ENCODE measurements at places on chromosomes 5 and 9.

DNA sequence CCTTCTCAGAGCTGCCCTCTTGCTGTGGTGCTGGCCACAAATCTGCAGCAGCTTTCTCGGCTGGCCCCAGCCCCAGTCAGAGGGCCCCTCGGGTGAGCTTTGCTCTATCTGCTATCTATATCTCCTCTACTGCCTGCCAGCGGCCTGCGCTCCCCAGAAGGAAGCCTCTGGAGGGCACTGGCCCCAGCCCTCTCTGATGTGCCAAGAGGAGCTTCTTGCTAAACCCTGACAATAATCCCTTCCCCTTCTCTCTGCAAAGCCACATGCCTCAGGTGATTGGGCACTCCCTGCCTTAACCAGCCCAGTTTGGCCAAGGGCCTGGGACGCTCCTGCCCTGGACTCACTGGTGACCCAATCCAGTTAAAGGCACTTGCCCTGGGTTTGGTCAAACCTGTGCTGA, 42.7 kb downstream of the CAMK2A start:
- no peak for DNase-seq

DNA sequence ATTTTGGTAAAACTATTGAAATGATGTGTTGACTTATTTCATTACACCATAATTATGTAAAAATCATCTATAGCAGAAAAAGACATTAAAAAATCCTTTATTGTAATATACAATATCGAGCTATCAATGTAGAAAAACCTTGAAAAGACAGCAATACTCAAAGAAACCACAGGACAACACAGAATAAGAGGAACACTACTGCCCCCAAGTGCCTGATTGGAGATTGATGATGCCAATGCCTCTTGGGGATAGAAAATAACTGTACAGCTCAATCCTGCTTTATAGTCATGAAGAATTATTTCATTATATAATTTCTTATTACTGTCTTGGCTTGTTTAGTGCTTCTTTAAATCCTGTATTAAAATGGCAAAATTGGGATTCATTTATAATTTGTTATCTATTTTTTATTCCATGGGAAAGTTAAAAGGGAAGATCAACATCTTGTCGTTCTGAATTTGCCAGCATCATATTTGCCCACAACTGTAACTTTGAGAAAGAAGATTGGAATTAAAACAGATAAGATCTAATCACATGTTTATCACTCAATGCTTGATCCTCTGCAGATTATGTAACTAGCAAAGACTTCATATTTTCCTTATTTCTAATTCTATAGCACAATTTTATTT, 337.5 kb downstream of the CDH9 start:
- DNase-seq = peak; percentile 14

DNA sequence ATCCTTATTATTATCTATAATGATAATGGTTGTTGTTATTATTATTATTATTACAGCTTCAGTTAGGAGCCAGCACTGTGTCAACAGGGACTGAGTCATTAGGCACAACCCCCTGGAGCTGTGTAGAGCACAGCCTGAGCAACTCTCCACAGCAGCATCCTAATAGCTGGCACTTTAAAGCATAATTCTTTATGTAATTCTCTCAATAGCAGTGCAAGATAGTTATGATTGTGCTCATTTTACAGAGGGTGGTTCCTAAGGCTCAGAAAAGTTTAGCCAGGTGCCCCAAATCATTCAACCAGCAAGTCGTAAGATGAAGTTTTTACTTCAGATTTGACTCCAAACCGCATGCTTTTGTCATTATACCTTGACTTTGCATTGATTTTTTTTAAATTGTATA, 390.3 kb downstream of the ANXA1 start:
- DNase-seq = no peak

GRCh38 chr9:89789922-89790510, 185.2 kb downstream of the GADD45G start:
- DNase-seq = no peak

GRCh38 chr5:9015260-9015936, 530.5 kb downstream of the SEMA5A start:
- DNase-seq = no peak

DNA sequence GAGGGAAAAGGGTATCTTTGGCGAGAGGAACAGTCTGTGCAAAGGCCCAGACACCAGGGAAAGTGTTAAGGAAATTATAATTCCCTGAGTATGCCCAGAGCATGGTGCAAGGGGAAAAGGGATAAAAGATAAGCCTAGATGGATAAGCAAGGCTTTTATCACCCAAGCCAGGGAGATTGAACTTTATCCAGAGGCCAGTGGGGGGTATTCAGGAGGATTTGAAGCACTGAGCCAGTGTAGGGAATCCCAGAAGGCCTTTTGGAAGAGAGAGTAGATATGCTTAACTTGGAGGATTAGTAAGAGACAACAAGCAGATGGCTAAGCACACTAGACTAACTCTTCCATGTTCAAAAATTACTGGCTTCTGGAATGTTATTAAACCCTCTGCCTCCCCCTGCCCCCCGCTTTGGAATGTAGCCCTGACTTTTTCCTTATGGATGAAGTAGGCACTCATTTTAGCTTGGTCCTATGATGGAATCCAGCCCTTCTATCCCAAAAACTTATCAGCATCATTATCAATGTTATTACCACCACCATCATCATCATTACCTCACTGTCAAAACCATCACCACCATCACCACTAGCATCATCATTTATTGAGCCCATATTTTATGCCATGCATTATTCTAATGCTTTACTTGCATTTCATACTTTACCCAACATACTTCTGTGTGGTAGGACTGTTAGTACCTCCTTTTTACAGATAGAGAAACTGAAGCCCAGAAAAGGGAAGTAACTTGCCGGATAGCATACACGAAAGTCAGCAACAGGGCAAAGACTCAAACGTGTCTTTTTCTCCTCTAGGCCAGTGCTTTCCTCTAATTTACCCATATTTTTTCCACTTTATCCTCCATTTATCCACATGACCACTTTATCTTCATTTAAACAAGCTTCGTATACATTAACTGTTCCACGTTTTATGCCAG, 237.0 kb downstream of the PAPPA start:
- DNase-seq = peak; percentile 17

GRCh38 chr5:31987985-31988710, 186.0 kb downstream of the GOLPH3 start:
- DNase-seq = no peak

GRCh38 chr5:16889203-16889971, 46.7 kb downstream of the MYO10 start:
- DNase-seq = no peak

GRCh38 chr9:27391040-27391895, 94.3 kb upstream of the EQTN start:
- DNase-seq = no peak

DNA sequence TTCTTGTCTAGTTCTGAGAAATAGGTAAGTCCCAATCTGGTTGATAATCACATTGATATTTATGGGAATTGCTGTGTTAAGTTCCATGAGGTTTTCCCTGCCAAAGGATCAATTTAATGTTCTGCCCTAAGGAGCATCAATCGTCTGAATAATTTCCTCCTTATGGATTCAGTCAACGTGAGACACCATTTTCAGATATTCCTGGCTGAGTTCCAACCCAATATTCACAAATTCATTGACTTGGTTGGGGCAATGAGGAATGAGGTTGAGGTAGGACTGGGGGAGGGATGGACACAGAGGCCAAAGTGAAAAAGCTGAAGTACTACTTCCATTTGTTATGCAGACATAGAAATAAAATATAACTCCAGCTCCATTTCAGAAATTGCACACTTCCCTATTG, 99.1 kb downstream of the ZNF622 start:
- no peak for DNase-seq

GRCh38 chr9:11892401-11892800, 800.8 kb upstream of the TYRP1 start:
- no peak for DNase-seq

DNA sequence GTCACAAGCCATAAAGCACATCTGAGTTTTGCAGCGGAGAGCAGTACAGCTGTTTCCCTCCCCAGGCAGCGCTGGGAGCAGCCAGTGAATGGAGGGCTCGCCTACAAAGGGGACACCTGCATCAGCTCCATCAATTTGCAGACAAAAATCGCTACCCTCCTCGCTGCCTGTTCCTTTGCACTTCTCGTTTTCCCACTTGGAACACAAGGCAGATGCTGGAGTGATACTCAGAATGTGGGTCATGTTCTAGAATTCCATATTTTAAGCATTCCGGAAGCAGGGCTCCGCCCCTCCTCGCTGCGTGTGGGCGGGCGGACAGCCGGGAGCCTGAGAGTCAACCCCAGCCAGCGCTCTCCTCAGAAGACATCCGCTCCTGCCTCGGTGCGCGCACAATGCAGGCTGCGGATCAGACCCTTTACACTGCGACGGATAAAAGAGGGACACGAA, 92.1 kb downstream of the LMNB1 start:
- no peak for DNase-seq

DNA sequence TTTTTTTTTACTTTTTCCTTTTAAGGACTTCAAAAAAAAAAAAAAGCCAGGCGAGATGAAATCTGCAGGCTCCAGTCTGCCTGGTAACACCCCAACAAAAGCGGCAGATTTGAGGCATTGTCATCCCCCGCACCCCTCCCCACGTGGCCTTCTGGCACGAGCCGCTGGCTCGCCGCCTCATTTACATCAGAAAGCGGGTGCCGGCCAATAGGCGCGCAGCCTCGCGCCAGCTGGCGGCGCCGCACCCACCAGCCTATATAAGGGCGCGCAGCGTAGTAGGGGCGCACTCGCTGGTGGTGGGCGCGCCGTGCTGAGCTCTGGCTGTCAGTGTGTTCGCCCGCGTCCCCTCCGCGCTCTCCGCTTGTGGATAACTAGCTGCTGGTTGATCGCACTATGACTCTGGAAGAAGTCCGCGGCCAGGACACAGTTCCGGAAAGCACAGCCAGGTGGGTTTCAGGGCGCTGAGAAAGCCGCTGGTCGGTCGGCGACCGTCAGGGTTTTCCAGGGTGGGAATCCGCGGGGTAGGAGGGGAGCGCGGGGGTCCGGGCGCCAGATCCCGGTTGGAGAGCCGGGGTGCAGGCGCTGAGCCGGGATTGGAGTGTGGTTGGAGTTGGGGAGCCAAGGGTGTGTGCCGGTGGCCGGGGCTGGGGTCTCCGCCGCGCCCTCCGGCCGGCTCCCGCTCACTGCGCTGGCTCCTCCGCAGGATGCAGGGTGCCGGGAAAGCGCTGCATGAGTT, at the start of gene GADD45G:
GADD45G (plus strand) TSS at position 284 of the 736 bp plus-strand sequence; CDS start at position 394, 110 bp downstream.
- peak; percentile 99 for DNase-seq

GRCh38 chr9:90956026-90956810, 154.6 kb downstream of the SYK start:
- no peak for DNase-seq

- DNase-seq = no peak
Observed at GRCh38 chr9:18456624-18457237, 17.2 kb upstream of the ADAMTSL1 start.

DNA sequence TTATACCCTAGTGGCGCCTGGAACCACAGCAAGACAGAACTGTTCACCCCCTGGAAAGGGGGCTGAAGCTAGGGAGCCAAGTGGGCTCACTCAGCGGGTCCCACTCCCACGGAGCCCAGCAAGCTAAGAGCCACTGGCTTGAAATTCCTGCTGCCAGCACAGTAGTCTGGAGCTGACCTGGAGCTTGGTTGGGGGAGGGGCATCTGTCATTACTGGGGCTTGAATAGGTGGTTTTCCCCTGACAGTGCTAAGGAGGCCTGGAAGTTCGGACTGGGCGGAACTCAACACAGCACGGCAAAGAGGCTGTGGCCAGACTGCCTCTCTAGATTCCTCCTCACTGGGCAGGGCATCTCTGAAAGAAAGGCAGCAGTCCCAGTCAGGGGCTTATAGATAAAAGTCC, 19.5 kb downstream of the BTNL3 start:
- no peak for DNase-seq

- DNase-seq = peak; percentile 94
Observed at GRCh38 chr9:117704024-117704575, at the start of gene TLR4. Gene TLR4, plus strand, starts transcription at chr9:117704403. Its CDS starts 70 bp downstream, at chr9:117704473.

- DNase-seq = no peak
Observed at GRCh38 chr5:153988510-153988909, 50.2 kb downstream of the FAM114A2 start.

GRCh38 chr9:36143245-36143641, 6.7 kb downstream of the GLIPR2 start:
- no peak for DNase-seq

GRCh38 chr9:76573905-76574760, 115.2 kb downstream of the GCNT1 start:
- peak; percentile 32 for DNase-seq

- peak; percentile 93 for DNase-seq
Observed at GRCh38 chr5:150081541-150082283, 4.6 kb downstream of the CSF1R start.

DNA sequence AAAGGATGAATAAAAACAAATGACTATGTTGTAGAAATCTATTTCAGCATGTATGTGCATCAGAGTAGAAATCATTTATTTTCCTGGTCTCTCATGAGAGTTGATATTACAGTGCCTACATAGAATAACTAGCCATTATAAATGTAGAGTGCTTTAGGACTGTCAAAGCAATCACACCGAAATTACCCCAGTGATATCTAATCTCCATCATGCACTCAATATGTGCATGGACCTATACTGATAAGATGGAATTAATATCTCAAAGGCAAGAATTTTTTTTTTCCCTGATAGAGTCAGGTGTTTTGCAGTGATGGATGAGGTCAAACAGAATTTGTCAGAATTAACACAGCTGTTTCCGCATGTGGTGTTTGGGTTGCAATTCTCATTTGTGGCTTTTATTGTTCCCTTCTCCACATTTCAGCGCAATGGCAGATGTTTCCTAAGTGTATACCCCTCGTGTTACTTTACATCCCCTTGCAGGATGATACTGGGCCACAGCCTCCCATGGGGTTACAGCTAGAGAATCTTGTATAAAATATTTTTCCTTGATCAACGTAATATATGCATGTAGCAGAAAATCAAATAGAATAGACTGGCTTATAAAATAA, 298.8 kb downstream of the RASEF start:
- no peak for DNase-seq

GRCh38 chr9:93968451-93969327, 13.5 kb upstream of the BARX1 start:
- no peak for DNase-seq

- no peak for DNase-seq
Observed at GRCh38 chr5:756171-756570, 28.4 kb downstream of the ZDHHC11B start.

DNA sequence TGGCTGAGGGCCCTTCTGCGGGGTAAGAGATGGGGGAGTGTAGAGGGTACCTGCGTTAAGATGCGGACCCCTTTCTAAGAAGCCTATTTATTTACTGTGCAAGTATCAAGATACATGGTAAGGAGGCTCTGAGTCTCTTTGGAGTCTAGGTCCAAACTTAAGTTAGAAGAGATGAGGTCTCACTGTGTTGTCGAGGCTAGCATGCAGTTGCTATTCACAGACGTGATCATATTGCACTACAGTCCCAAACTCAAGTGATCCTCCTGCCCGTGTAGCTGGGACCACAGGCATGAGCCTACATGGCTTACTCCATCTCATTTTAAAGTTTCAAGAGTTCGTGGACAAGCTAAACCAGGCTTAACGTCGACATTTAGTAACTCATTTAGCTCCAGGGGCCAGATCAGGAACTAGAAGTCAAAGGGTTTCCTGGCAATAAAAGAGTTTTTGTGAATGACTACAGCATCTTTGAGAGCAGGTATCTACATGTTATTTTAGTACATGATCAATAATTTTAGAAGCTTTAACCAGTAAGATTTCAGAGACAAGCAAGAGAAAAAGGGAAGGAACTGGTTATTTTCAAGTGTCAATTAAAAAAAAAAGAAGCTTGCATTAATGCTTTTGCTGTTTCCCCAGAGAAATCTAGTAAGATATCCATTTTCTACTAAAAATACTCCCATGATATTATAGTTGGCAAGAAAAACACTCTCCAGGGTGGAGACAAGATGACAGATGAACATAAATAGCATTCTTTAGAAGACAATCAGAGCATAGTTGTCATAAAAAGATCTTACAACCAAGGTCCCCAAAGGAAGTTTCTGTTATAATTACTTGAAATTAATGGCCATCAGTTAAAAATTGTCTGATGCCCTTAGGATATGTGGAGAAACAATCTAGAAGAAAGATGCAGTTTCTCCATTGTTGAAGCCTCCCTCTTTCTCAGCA, 141.3 kb downstream of the SCAMP1 start:
- no peak for DNase-seq

Measured in inflammatory macrophage (primary cell).